ENCODE measurements at places on chromosomes 3 and 15.

DNA sequence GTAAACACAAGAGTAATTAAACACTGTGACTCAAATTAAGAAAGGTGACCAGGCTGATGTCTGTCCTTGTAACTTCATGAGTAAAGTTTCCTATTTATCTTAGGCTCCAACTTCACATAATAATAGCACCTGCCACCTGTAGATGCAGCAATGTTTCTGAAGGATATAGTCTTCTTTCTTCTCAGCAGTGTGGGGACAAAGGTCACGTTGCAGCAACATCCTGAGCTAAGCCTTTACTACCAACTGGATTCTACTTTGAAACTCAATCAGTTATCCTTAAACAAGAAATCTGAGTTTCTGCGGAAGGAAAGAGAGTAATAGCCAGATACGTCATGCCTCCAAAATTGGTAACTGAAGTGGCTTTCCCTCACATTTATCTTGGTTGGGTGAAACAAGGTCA is 253.1 kb downstream of the RBMS3 start:
- no peak for DNase-seq

- no peak for DNase-seq
Observed at GRCh38 chr3:42306499-42306898, 40.5 kb upstream of the CCK start.

- no peak for DNase-seq
Observed at GRCh38 chr3:31544634-31545033, 11.9 kb downstream of the STT3B start.

- no peak for DNase-seq
Observed at GRCh38 chr3:119388577-119388976, 74.8 kb downstream of the TMEM39A start.

DNA sequence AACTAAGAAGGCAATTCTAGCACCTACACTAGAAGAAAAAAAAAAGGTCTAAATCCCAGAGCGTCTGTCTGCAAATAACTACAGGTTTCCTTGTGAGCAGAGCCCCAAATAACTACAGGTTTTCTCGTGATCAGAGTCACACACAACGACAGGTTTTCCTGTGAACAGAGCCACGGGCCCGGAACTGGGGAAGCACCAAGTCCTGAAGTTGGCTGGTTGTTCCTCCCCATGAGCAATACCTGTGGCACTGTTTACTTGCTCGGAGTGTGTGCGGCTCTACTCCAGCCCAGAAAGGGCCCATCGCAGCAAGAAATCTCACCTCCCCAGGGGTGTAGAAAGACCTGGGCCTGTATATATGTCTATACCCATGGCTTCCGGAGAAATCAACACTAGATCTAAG is 644 bp upstream of the MASP1 start:
- no peak for DNase-seq

DNA sequence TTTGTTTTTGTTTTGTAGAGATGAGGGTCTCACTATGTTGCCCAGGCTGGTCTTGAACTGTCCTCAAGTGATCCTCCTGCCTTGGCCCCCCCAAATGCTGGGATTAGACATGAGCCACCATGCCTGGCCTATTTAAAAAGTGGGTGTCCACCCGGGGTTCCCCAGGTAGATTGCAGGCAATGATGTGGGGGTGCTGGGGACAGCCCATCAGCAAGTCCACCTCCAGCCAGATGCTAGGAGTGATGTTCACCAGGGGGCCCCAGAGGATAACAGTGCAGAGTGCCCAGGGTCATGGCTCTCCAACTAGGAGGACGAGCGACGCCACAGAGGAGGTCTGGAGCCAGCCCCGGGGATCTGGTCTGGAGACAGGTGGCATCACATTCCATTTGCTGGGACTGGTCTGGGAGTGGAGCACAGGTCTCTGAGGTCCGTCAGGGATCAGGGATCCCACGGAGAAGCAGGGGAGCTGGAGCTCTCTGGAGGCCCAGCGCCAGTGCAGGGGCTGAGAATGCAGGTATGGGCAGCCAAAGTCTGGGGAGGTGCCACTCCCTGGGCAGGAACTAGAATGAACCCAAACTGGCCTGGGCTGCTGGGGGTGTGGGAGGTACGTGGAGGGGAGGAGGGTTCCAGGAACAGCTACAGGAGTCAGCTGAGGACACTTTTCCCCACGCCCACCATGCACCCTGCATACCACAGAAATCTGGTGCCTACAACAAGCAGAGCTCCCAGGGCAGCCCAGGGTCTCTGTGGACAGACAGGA is 51.2 kb upstream of the PCSK6 start:
- DNase-seq: no peak

Data from stimulated activated CD8-positive, alpha-beta memory T cell treated with anti-CD3 and anti-CD28 coated beads, Interleukin-4, amount 100 ng/mL, for 48 hours (primary cell).